ENCODE measurements at places on chromosomes 3 and 15.

DNA sequence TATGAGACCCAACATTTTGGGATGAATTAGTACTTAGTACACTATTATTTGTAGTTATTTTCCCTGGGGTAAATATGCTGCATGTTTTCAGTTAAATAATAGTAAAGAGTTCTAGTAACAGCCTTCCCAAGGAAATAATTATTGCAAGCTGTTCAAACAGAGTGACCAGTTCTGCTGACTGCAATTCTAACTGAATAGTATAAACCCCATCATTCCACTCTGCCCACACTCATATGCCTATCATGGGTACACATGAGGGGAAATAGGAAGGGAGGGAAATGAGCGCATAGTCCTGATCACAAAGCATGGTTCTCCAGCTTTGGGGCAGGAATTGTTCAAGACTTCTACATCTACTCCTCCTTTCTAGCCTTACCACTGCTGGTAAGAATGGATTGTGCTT, 18.7 kb downstream of the UQCC5 start:
- no peak for DNase-seq

- no peak for DNase-seq
Measured at GRCh38 chr15:70192041-70192440, 94.3 kb upstream of the TLE3 start.

DNA sequence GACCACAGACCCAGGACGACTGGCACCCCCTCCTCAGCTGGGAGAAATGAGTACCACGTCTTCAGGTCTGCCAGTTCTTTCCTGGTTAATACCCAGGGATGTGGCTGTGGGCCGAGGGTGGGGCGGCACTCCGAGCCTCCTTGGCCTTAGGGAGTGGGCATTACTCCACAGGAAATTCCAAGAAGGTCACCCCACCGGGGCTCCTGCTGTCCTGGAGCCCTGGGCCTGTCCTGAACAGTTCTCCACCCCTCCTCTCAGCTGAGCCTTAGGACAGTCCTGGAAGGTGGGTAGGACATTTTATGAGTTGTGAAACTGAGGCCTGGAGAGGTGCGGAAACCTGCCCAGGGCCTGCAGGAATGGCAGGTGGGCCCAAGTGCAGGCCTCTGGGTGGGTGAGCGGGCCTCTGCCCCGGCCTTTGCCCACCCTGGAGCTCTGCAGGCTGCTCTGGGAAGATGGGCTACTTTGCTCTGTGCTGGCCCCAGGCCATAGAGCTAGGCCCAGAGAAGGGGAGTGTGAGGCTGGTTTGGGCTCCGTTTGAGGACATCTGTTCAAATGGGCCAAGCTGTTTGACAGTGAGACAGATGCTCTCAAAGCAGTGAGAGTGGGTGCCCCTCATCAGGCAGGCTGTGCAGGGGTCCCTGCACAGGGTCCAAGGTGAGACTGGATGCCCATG, 103.1 kb downstream of the TMEM266 start:
- no peak for DNase-seq

GRCh38 chr3:190595179-190595795, 81.4 kb downstream of the IL1RAP start:
- DNase-seq: no peak

- no peak for DNase-seq
Measured at GRCh38 chr3:110666495-110666894, 405.1 kb upstream of the NECTIN3 start.

DNA sequence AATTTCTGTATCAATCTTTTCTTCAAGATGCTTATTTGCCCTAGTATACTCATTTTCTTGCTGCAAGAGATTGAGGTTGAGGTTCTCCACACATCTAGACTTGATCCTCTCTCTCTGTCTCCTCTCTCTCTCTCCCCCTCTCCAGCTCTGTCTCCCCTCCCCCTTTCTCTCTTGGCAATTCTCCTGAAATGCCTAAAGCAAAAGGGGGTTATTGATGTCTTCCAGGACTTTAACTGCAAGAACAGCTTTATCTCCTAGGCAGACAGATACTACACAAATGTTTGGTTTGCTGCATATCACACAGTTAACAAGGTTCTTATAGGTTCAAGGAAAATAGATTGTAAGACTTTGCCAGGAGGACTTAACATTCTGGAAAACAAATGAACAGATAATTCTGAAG, 52.1 kb downstream of the TMEM212 start:
- DNase-seq: no peak

DNA sequence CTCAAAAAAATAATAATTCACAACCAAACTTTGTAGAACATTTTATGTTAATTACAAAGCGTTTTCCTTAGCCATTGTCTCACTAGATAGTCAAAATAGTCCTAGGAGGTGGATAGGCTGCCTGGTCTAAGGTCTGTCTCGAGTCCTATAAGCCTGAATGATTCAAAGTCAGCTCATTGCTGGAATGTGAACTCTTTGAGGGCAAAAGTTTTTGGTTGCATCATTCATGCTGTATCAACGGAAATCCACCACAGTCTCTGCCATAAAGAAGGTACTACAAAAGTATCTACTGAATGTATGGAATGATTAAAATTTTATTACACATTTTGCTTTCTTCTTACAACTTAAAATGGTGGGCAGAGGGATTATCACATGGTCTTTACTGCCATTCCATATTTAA, 387.3 kb upstream of the RARB start:
- DNase-seq: peak; percentile 71

GRCh38 chr3:141839389-141839788, 37.1 kb upstream of the ATP1B3 start:
- no peak for DNase-seq

DNA sequence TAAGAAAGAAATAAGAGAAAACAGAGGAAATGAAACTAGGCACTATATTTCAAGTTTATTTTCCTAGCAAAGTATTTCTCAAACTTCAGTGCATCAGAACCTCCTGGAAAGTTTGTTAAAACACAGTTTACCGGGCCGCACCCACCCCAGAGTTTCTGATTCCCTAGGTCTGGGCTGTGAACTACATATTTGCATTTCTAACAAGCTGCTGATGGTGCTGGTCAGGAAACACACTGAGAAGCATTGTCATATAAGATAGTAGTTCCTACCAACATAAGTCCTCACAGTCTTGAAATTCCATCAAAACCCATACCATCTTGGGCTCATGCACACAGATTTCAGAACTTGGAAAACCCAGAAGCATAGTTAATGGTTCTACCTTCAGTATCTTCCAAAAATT, 8.3 kb downstream of the SLC9A9 start:
- DNase-seq: no peak

DNA sequence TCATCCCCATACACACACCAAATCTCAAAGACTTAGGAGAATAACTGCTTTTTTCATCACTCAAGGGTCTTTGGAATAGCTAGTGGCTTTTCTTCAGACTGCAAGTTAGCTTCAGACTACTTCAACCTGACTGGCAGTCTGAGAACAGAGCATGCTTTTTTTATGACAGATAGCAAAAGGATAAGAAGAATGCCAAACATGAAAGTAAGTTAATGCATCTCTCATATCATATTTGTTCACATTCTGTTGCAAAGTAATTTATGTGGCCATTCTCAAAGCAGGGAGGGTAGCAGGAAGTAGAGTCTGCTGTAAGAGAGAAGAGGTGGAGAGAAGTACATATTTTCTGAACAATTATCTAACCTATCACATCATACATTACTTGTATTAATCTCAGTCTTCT, 544.4 kb downstream of the ZPLD1 start:
- DNase-seq: no peak

DNA sequence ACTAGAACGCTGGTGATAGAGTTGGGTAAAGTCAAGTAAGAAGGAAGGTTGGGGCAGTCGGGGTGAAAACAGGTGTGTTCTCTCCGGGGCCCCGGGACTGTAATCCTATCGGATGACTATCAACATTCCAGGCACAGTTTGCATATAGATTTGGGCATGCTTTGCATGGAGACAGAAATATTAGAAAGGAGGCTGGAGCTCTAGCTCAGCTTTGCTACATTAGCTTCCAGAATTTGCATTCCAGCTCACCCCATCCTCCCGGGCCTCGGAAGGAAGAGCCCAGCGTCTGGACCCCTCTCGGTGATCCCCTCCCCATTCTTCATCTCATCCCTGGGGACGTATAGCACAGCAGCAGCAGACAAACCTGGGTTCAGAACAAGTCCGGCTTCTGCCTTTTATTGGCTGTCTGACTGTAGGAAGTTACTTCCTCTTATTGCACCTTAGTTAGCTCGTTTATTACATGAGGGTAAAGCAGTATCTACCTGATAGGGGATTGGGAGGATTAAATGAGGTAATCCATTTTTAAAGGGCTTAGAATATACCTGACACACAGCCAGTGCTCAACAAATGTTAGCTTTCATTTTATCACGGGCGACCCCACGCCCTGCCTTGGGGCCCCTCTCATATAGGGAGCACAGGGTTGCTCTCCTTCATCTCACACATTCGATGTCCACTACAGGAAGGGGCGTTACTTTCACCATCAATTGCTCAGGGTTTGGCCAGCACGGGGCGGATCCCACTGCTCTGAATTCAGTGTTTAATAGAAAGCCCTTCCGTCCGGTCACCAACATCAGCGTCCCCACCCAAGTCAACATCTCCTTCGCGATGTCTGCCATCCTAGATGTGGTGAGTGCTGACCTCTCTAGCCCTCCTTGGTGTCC, 3.2 kb downstream of the HTR3E start:
- DNase-seq: no peak

DNA sequence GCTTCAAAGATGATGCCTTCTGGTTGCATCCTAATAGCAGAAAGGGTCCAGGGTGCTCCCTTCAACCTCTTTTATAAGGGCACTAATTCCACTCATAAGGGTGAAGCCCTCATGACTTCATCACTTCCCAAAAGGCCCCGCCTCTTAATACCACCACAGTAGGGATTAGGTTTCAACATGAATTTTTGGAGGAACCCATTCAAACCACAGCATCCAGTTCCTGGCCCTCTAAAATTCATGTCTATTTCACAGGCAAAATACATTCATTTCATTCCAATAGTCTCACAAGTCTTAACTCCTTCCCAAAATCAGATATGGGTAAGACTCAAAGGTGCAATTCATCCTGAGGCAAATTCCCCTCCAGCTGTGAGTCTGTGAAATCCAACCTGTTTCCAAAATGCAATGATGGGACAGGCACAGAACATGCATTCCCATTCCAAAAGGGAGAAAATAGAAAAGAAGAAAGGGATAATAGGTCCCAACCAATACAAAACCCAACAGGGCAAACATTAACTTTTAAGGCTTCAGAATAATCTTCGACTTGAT, 124.0 kb downstream of the ATP1B3 start:
- DNase-seq: peak; percentile 15

GRCh38 chr15:26391567-26392194, 381.2 kb downstream of the GABRB3 start:
- no peak for DNase-seq

GRCh38 chr3:14110699-14111098, 14.0 kb downstream of the CHCHD4 start:
- DNase-seq: no peak

GRCh38 chr3:105791131-105791530, 77.7 kb downstream of the CBLB start:
- DNase-seq: peak; percentile 75

DNA sequence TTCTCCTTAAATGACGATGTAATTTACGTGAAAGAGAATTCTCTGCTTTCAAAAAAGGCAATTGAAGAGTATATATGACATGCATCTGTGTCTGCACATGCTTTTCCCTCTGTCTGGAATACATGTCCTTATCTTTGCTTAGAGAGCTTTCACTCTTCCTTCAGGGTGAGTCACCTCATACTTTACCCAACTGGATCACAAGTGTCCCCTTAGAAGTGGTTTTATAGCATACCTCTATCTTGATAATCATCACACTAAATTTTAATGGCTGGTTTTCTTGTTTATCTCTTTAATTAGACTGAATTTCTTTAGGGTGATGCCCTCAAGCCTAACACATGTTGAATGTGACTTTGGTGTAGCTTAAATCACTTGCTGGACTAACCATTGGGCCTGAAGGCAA, 178.9 kb downstream of the SV2B start:
- DNase-seq: no peak

DNA sequence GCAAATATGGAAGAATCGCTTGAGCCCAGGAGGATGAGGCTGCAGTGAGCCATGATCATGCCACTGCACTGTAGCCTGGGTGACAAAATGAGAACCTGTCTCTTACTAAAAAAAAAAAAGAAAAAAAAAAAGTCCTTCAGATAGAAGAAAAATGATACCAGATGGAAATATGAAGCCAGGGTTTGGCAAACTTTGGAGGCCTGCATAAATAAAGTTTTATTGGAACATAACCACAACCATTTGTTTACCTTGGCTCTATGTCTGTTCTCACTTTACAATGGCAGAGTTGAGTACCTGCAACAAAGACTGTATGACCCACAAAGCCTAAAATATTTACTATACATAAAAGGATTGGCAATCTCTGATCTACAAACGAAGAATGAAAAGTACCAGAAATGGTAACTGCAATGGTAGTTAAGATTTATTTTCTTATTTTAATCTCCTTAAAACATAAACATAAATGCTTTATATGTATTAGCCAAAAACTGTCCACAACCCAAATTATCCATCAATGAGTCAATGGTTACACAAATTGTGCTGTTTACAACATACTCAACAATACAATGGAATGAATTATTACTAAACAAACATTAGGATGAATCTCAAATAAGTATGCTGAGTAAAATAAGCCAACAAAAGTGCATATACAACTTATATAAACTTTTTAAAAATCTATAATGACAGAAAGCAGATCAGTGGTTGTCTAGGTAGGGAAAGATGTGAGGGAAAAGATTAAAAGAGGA, 41.8 kb downstream of the GOLGB1 start:
- peak; percentile 46 for DNase-seq

Measured in cardiac fibroblast (primary cell).